Stimulated activated CD8-positive, alpha-beta memory T cell treated with anti-CD3 and anti-CD28 coated beads, Interleukin-15, amount 100 ng/mL, for 4 hours (primary cell): ENCODE measurements at places on chromosomes 16 and 17.

- no peak for DNase-seq
These were observed 14.5 kb downstream of the KANSL1 start for GRCh38 chr17:46178550-46179214.

- no peak for DNase-seq
These were observed 39.8 kb downstream of the C17orf67 start for GRCh38 chr17:56793957-56794356.

DNA sequence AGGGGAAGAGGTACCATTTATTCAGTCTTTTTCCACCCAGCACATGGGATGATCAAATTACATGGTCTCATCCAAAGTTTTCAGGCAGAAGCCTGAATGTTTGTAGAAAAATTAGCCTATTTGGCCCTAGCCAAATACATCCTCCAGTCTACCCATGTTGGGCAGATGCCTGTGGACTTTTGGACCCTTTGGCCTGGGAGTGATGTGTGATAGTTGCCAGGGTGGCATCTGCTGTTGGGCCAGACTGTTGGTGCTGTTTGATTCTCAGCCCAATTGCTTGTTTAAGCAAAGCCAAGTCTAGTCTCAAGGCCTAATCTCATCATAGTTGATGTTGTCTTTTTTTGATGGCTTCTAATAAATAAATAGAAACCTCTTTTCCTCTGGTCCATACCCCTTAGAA is 419.0 kb downstream of the CDH13 start:
- no peak for DNase-seq

- DNase-seq: no peak
These were observed 14.7 kb downstream of the GSPT1 start for GRCh38 chr16:11901091-11901490.

GRCh38 chr16:20911361-20911760 is 10.8 kb downstream of the LYRM1 start:
- no peak for DNase-seq

DNA sequence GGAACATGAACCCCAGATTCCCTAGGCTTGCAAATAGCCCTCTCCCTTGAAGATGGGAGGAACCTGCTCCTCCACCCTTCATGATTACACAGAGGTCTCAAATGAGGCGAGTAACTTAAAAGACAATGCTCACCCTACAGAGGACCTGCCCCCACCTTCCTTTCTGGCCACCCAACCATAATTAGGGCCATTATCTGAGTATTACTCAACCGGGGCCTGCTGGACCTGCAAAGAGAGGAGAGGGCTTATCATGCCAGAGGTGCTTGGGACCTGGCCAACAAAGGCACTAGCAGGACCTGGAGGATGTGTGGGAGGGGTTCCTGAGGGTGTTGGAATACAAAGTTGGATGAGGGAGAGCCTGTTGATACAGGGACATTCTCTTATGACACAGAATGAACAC is 42.4 kb downstream of the RNF157 start:
- DNase-seq: no peak

- peak; percentile 40 for DNase-seq
These were observed at the start of gene MRC2 for GRCh38 chr17:62627219-62627903. MRC2 (plus strand) TSS chr17:62627670; CDS start chr17:62627803, 133 bp downstream.

DNA sequence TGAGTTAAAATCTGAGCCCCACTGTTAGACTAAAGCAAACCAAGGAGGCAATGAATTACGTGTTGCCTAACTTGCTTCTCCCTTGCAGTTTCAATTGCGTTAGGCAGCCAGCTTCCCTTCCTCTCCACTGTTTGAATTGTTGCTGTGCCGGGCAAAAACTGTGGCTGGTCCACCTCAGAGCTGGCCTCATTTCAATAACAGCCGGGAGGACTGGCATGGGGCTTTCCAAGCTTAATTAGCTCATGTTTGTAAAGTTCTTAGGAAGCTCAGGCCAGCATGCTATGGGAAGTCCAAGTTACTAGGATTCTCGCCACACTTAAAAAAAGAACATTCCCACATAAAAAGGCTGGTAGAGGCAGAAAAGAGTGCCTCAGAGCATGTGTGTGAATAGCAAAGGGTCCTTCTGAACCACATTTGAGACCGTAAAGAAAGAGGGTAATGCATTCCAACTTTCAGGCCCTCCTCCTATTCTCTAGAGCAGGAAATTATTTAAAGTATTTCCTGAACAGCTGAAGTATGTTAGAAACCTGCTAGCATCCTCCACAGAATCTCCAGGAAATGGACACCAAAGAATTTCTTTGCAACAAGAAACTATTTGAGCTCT is 79.0 kb upstream of the SMURF2 start:
- no peak for DNase-seq

DNA sequence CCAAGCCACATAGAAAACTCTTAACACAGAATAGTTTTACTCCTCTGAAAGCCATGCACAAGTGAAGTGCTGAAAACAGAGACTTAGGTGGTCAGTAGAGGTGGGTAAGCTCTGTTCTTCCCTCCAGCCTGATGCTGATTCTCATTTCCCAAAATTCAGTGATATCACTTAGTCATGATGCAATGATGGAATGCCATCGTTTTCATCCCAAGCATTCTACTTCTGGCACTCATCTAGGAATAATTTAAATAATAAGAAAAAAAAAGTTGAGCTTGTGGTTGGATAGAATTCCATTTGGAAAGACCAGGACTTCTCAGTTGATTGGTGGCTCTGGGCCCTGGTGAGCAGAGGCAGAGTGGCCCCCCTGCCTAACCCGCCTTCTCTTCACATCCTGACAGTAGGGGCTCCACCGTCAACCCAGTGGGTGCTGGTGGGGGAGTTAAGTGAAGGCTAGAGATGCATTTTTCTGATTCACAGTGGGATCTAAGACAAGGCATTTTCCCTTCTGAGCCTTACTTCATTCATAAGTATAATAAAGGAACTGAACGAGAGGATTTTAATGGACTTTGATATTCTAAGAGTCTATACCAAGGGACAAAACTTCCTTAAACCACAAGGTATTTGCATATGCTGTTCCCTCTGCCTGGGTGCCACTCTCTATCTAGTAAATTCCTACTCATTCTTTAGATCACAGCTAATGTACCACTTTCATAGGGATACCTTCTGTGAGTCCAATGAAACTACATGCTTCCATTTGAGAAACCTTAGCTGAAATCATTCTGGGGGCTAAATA is 310.3 kb upstream of the DYNLRB2 start:
- DNase-seq: no peak

DNA sequence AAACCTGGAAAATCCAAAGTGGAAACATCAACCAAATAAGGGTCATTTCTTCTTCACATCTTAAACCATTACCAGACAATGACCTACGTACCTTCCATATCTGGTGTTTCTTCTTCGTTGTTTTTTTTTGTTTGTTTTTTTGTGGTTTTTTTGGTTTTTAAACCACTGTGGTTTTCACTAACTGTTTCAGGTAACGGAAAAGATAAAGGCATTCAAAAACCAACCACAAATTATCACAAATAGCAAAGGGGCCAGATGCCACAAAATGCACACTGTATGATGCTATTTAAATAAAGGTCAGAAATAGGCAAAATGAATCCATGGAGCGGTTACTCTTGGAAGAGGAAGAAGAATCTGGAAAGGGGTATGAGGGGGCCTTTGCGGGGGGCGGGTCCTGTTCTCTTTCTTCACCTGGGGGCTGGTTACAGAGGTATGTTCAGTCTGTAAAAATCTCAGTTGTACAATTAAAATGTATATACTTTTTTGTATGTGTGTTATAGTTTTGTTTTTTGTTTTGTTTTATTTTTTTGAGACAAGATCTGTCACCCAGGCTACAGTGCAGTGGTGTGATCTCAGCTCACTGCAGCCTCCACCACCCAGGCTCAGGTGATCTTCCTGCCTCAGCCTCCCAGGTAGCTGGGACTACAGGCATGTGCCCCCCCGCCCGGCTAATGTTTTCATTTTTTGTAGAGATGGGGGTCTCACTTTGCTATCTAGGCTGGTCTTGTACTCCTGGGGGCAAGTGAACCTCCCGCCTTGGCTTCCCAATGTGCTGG is 29.6 kb downstream of the LITAF start:
- no peak for DNase-seq

- DNase-seq: no peak
These were observed 94.7 kb upstream of the SDK2 start for GRCh38 chr17:73738751-73739575.

DNA sequence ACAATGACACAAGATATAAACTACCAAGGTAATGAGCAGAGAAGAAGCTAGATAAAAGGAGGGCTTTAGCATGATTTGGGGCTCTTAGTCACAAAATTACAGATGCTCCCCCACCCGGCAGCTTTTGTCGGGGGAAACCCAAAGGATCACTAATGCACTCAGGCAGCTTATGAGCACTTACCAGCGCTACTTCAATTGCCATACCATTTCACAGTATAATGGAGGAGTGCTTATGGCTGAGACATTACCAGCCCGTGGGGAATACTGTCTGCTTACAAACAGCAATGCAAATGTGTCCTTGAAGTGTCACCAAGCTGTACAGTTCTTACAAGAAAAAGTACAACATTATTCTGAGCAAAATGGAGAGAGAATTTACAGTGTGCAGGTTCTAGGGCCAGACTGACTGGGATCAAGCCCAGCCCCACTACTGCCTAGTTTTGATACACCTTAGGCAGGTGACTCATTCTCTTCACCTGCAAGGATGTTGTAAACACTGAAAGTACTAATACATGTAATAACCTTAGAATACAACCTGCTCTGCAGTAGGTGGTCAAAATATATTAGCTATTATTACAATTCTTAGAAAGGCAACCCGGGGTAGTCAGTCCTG is 16.3 kb downstream of the ANKFY1 start:
- DNase-seq: no peak

DNA sequence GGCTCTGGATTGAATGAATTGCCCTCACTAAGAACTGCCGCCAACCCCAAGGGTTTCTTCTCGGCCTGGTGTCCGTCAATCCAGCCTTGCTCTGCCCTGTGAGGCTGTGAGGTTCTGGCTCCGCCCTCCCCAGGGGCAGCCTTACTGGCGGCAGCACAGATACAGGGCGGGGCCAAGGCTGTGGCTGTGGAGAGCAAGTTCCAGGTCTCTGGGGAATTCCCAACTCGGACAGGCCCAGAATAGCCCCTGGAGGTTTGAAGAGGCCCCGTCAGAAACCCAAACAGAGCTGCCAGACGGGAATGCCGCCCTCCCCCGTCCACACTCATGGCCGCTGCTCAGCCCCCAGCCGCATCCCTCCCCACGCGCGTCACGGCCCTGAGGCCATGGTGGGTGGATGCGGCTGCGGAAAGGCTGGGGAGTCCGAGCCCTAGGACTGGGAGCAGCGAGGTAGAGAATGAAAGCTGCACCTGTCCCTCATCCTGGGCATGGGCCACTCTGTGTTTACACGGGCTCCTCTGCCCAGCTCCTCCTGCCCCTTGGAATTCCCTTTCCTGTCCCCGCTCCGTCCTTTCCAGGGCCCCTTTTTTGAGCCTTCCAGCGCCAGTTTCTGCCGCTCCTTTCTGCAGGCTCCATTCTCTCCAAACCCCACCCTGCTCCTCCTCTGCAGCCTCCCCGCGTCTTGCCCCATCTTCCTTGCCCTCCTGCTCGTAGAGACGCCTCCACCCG is 660 bp upstream of the PRRT2 start:
- no peak for DNase-seq

GRCh38 chr17:58302171-58302918 is 21.6 kb upstream of the MPO start:
- DNase-seq: no peak

DNA sequence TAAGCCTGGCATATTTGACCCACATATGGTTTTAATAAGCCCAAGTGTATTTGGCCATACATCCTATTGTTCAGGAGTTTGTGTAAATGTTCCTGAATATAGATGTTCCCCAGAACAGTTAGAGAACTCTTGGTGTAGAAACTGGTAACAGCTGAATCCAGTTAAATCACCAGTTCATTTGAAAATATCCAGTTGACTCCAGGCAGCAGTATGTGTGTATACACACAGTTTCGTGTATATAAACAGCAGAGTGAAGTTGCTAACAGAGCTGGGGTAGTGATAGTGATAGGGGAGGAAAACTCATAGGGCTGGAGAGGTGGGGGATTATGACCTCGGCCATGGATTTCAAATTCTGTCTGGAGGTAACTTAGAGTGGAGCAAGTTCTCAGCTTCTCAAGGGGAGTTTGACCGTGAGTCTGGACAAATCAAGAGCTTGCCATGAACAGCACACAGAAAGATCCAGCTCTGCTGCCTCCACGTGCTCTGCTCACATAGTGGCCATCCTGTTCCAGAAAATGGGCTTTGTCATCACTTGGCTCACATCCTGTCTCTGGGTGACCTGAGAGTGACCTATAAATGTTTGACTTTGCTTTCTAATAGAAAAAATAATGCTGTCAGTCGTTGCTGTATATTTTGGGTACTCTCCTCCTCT is 30.6 kb upstream of the MMD start:
- no peak for DNase-seq

- no peak for DNase-seq
These were observed 11.0 kb downstream of the SNN start for GRCh38 chr16:11679250-11679649.

DNA sequence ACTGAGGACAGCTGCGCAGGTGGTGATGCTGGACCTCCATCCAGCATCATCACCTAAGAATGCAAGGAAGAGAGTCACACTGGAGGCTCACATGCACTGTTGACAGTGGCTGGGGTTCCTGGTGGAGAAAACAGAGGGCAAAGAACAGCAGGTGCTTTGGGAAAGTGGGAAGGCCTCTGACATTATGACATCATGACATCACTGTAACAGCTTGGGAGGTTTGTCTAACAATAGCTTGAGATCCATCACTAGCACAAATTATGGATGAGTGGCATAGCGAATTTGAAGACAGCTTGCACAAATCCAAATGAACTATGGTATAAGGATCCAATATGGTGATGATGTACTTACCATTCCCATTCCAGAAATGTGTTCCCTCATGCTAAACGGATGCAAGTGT is 226.5 kb upstream of the MPHOSPH6 start:
- DNase-seq: no peak

DNA sequence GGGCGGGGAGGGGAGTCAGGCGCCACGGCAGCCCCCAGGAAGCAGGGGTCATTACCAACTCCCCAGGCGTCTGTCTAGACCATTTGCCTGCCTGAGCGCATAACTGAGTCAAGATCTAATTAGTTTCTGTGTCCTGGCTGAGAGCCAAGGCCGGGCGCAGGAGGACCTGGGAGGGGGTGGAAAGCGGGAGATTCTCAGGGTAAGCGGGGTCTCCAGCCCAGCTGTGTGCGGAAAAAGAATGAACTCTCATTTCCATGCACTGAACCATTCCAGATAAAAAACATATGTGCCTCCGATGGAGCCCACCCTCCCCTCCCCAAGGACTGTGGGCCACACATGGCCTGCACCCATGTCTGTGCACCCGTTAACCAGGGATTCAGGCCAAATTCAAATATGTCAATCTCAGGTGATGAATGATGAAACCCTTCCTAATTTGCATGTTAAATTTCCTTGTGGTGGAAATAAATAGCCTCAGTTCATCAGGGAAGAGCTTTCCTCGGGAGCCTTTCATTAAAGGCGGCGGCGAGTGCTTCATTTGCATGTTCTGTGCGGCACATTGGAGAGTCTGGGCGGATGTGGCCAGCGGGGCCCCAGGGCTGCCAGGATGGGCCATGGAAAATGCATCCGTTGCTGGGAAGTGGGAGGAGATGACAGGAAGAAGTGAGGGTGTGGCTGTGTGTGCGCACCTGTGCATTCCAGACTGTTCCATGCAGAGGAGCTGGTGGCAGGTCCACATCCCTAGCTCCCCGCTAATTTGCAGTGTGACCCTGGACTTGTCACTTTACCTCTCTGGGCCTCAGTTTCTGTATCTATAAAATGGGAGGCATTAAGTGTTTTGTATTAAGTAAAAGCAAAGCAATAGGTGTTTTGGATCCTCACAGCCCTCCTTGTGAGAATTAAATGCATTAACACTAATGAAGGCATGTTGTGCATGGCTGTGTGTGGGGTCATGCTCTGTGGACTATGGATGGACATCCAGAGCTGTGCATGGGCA is 151.1 kb downstream of the SDK2 start:
- no peak for DNase-seq

- no peak for DNase-seq
These were observed 58.2 kb downstream of the RAP1GAP2 start for GRCh38 chr17:2854143-2855055.

GRCh38 chr17:57609125-57609877 is 135.8 kb downstream of the CCDC182 start:
- no peak for DNase-seq
